Smooth muscle cell of the coronary artery (primary cell): ENCODE measurements at places on chromosomes 6 and 20. TPM values are rescaled to one million over a fixed set of nuclear protein-coding genes. Genes with fewer than 3 reads are reported as not detected.

FLOT1 gene
- total RNA-seq = 79.3 and 96.3 TPM in 2 replicates

ABHD16B gene
- total RNA-seq = not detected in 2 replicates

DEF6 gene
- 0.53 and 0.70 TPM in 2 replicates for total RNA-seq

POPDC3 gene
- total RNA-seq = 1.4 and 9.0 TPM in 2 replicates

RANBP9 gene
- 21.6 and 22.2 TPM in 2 replicates for total RNA-seq

ADGB gene
- not detected in 2 replicates for total RNA-seq

LRRC73 gene
- total RNA-seq = 0.12 and 0.30 TPM in 2 replicates

RNF144B gene
- 0.47 and 0.68 TPM in 2 replicates for total RNA-seq

SPATS1 gene
- total RNA-seq = not detected in 2 replicates

C6orf141 gene
- not detected in 2 replicates for total RNA-seq
